GM06990 (cell line): ENCODE measurements at places on chromosomes 1 and 21.

GRCh38 chr1:171985639-171986038, 144.3 kb downstream of the DNM3 start:
- DNase-seq: no peak

- no peak for DNase-seq
Observed at GRCh38 chr1:23402286-23403037, 22.1 kb downstream of the TCEA3 start.

DNA sequence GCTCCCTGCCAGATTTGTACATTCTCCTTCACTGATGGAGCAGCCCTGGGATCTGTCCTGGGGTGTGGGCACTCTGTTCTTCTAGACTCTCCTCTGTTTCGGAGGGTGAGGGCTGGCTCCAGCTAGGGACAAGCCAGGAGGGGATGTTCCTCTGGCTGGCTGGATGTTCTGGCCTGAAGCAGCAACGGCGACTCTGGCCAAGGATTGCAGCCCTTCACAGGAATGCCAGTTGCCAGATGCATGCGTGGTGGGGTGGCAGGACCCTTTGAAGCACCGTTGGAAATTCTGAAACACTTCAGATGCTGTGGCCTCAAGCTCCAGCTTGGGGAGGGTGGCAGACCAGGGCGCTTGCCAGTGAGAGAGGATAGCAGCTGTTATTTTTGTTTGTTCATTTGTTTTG, 210.9 kb downstream of the TRABD2B start:
- no peak for DNase-seq

DNA sequence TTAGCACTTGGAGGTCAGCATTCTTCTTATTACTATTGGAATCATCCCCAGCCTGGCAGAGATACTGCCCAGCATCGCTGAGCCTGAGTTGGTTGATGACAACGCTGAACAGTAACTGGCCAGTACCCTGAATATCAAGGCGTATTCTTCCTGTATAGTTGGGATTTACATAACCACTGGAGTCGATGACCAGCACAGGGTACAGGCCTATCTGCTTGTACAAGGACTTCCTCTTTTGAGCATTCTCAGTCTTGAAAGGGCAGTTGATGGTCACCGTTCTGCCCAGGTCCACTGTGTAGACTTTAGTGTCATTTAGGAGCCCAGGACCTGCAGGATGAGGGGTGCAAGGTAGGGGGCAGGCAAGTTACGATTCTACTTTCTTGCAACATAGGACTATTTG, 8.8 kb downstream of the PIGR start:
- no peak for DNase-seq

GRCh38 chr1:168396940-168397684, 116.4 kb downstream of the TBX19 start:
- no peak for DNase-seq

DNA sequence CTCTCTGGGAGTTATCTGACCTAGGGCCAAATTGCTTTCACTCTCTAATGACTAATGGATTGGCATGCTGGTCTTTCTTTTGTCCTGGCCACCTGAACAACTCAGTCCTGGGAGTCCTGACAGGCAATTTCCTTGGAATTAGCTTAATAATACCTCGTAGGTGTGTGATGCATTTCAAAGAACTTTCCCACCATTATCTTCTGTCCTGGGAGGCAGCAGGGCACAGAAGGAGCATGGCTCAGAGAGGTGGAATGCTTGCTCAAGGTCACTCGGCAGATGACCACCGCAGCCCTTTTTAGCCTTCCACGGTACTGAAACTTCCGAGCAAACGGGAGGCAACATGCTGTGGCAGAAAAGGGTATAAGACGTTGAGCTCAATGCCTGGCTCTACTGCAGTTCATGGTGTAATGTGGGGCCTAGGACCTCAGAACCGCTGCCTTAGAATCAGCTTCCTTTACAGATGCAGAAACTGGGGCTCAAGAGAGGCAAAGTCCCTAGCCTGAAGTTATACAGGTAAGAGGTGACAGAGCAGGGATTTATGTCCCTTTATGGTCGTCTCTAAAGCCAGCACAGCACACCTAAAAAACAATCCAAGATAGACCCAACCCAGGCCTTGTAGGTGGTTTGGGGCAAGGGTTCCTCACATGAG, 3.2 kb downstream of the ID3 start:
- no peak for DNase-seq

GRCh38 chr1:150973258-150973835, 1.3 kb downstream of the CERS2 start:
- DNase-seq: no peak

GRCh38 chr1:20073256-20073655, 3.3 kb downstream of the PLA2G5 start:
- no peak for DNase-seq

GRCh38 chr1:67566803-67567377, 118.1 kb upstream of the GADD45A start:
- DNase-seq: no peak

DNA sequence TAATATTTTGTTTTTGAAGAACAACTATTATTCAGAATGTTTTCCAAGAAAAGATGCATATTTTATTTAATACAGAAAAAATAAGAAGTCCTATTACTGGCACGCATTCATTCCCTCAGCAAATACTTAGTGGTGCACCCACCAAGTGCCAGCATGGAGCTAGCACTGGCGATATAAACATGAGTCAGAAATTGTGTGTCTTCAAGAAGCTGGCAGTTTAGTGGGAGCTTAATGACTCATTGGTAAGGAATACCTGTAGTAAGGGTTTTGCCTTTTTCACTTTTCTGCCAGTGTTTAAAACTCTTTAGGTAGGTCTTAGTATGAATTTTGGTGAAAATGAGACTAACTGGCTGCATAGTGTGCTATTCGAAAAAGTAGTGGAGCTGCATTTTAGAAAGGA, 6.3 kb downstream of the MAGI3 start:
- no peak for DNase-seq

DNA sequence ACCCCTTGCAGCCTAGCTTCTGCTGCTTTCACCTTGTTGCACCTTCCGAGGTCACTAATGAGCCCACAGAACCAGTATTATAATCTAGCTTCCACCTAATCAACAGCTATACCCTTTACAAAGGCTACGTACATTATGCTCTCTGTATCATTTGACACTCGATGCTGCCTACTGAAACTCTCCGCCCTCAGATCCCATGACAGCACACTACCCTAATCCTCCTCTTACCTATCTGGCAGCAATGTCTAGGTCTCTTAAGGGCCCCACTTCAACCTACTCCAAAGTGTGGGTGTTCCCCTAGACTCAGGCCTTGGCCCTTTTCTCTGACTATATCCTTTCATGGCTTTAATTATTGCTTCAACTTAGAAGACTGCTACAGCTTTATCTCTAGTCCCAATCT, 4.8 kb upstream of the MRPS21 start:
- no peak for DNase-seq

DNA sequence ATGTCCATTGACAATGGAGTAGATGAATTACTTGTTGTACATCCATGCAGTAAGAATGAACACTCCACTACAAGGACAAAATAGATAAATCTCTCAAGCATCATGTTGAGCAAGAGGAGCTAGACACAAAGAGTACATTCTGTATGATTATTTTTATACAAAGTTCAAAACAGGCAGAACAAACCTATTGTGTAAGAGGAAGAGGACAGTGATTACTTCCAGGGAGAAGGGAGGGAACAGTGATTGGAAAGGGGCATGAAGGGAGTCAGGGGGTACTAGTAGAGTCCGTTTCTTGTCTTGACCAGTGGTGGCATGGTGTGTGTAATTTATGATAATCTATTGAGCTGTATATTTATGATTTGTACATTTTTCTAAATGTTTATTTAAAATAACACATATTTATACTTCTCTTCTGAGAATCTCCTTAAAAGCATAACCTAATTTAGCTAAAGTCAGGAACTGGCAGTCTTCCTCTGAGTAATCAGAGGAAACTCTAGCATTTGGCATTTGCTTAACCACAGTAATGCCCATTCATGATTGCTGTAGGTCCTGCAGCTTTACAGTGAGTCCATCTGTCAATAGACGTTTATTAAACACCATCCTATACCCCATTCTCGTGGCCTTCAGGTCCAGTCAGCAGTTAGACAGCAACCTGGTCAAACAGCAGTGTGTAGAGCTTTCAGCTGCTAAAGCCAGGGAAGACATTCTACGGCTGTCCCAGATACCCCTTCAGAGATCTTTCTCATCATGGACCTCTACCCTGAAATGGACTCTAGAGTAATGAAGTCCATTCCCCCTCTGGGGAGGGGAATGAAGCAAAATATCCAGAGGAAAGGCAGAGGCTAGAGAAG, 114.1 kb upstream of the GALNT2 start:
- no peak for DNase-seq

- DNase-seq: no peak
Observed at GRCh38 chr1:198741744-198742143, 102.9 kb downstream of the PTPRC start.

- no peak for DNase-seq
Observed at GRCh38 chr1:192489047-192489446, 86.5 kb upstream of the RGS1 start.

DNA sequence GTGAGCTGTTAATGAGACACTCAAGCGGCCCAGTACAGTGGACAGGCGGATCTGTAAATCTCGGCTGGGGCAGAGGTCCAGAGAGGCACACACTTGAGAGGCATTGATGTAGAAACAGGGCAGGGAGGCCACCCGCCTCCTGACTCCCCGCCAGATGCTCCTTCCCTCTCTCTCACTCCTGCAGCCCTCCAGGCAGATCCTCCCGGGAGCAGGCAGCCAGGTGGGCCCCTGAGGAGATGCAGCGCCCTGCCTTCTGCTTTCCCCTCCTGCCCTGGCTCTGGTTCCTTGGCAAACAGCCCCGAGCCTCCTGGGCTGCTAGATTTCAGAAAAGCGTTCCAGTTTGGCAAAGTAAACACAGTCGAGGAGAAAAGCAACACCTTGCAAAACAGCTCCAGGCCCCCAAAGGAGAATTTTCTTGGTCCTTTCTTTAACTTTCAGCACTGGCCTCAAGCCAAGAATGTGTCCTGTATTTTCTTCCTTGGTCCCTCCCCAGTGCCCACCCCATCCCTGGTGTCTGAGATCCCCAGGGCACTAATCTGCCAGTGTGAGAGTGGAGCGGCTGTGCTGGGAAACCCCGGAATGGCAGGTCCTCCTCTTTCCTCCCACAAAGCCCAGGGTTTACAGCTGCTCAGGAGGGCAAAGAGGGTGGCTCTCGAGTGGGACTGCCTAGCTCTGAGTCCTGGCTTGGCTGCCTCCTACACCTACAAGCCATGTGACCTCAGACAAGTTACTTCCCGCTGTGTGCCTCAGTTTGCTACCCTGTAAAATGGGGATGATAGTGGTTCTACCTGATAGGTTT, 29.4 kb upstream of the IFNLR1 start:
- DNase-seq: no peak

- DNase-seq: no peak
Observed at GRCh38 chr1:98949166-98949565, 55.5 kb downstream of the PLPPR5 start.

DNA sequence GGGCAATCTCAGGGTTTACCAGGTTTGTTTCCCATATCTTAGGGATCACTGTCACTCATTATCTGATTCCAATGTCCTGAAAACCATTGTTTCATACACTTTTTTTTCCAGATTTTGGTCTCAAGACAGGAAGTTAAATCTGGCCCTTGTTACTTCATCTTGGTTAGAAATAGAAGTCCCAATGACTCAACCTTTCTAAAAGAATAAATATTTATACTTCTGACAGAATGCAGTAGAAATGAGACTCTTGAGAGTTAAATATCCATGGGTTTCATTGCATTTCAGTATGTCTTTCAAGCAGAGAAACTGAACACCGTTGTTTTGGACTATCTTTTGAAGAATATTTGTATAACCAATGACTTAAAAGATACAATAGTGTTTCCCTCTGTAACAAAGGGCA, 19.8 kb upstream of the VCAM1 start:
- no peak for DNase-seq

DNA sequence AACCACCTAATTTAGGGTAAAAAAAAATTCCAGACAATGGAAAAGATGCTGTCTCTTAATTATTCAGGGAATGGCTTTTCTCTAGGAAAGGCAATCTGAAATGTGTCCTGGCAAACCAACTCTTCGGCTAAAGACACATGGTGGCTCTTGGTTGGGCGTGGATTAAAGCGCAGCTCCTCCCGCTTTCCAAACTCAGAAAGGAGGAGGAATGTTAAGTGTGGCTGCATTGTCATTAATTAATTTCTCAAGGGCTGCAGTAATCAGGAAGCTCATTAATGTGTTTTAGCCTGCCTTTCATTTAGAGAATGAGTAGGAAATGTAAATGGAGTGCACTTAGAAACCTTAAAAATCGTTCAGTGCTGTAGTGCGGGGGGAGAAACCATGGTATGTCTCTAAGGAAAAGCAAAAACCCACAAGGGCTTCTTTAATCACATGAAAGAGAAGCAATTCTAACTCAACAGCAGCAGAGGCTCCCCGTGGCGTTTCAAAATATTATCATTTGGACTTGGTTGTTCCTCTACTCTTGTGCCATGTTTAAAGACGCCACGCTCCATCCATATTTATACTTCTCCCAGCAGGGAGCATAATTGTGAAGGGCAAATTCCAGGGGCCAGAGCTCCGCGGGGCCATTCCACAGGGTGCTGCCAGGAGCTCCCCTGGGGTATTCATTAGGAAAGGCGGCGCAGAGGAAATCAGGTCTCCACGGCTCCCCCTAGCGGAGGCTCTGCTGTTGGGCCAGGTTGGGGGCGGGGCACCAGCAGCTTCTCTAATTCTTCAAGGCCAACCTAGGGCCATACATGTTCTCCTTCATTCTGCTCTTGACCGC, 91.9 kb upstream of the SSX2IP start:
- peak; percentile 69 for DNase-seq

GRCh38 chr1:182702826-182703524, 18.6 kb upstream of the RGS8 start:
- DNase-seq: no peak

GRCh38 chr1:80310703-80311245, 1304.2 kb upstream of the ADGRL4 start:
- no peak for DNase-seq

GRCh38 chr1:62247391-62248168, 52.9 kb downstream of the L1TD1 start:
- no peak for DNase-seq

- no peak for DNase-seq
Observed at GRCh38 chr1:5979536-5980313, 12.5 kb downstream of the NPHP4 start.

- peak; percentile 46 for DNase-seq
Observed at GRCh38 chr1:235024711-235025421, 103.8 kb downstream of the TOMM20 start.

DNA sequence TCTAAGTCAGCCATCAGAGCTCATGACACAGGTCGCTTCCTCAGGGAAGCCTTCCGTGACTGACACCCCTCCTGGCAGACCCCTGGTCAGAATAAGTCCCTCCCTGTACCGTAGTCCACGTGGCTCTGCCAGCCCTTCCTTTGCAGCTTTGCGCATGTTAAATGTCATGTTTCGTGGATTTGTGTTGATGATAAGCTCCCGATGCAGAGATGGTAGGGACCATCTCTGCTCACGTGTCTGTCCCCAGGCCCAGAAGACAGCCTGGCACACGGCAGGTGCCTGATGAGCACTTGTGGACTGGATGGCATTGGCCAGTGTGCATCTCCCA, 75.9 kb downstream of the DHRS3 start:
- DNase-seq: no peak

GRCh38 chr1:156135930-156136871, 17.2 kb upstream of the SEMA4A start:
- DNase-seq: no peak

GRCh38 chr1:16235944-16236510, 956 bp downstream of the CPLANE2 start:
- no peak for DNase-seq
